ENCODE measurements at places on chromosomes 2 and 18.

DNA sequence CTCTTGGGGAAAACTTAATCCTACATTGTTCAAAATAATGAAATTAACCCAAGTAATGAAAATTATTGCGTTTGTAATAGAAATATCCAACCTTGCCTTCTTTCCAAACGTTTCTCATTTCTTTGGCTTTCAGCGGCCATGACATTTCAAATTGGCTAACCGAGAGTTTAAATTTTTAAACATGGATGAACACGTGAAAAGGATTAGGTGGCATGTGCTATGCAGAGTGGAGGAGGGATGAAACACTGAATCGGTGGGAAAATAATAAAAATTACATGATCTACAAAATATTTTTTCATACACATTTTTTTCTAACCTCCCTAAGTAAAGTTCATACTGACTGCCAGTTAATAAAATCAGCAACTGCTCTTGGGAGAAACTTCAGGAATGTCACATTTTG, 728.4 kb upstream of the PKDCC start:
- ATAC-seq = no peak

DNA sequence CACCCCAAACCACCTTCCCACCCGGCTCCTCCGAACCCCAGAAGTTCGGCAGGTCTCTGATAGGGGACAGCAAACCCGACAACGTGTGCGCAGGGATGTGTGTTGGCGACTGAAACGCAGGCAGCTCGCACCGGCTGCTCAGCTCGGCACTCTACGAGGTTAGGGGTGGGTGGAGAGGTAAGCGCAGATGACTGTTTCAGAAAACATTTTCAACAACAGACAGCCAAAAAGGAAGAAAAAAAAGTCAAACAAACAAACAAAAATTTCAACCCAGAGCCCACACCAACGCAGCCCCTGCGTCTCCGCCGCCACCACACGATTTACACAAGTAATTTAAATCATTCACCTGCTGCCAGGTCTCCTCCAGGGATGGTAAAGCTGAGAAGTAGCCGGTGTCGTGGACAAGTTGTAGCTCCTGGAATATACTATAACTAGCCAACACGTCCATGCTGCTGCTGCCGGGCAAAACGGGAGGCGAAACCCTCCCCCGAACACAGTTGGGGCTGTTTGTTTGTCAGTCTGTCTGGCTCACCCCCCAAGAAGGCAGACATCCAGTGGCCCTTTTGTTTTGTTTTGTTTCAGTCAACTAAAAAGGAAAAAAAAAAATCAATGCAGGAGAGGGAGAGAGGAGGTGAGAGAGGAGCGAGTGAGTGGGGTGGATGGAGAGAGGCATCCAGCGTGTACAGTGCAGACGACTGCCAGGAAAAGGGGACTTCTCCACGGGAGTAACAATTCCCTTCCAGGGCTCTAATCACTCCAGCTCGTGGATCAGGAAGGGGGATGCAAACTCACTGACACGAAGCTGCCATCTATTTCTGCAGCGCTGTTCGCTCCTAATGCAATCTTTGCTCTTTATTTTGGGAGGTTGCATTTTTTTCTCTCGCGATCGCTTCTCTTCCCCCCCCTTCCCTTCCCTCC, at the start of gene KLF7:
Gene KLF7 (minus strand): TSS at position 828 of the 918 bp plus-strand sequence. CDS start 380 bp downstream, at position 448.
- ATAC-seq = no peak

- ATAC-seq = peak; percentile 97
Observed at GRCh38 chr18:47748847-47749599, 181.4 kb downstream of the SMAD2 start.

DNA sequence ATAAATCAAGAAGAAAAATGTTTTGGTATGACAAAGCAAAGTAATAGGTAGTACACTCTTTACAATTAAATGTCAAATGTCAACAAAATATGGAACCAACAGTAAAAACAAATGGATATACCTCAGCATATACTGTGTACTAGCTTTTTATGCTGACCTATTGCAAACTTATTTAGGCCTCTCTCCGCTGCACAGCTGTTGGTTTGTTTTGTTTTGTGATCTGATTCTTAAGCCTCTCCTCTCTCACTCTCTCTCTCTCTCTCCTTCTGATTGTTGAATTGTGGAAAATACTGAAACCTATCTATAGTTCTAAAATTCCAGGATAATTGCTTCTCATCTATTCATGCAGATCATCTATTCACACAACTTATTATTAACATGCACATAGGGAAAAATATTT, 154.9 kb upstream of the ARHGAP28 start:
- ATAC-seq = no peak

- ATAC-seq = no peak
Observed at GRCh38 chr2:76506538-76506937, 795.8 kb upstream of the GCFC2 start.

GRCh38 chr2:68727683-68728375, 6.8 kb upstream of the ARHGAP25 start:
- ATAC-seq = no peak

DNA sequence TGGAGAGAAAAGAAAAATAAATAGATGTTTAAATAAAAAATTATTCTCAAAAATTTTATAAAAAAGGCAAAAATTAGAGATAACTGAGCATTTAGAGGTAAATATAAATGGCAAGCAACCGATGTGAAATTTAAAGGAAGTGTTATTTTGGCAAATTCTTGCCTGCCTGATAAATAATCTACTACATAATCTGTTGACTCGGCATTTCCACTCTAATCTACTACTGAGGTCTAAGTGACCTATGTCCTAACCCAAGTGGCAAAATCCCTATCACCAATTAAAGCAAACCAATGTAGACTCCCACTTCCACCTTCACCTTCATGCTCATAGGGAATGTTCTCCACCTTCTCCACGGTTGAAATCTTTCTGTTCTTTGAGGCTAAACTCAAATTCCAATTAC, 1124.1 kb upstream of the CDH2 start:
- no peak for ATAC-seq

GRCh38 chr18:25876330-25876948, 214.0 kb downstream of the SS18 start:
- ATAC-seq = no peak

GRCh38 chr2:216661639-216662375, 28.6 kb downstream of the IGFBP2 start:
- ATAC-seq = no peak

DNA sequence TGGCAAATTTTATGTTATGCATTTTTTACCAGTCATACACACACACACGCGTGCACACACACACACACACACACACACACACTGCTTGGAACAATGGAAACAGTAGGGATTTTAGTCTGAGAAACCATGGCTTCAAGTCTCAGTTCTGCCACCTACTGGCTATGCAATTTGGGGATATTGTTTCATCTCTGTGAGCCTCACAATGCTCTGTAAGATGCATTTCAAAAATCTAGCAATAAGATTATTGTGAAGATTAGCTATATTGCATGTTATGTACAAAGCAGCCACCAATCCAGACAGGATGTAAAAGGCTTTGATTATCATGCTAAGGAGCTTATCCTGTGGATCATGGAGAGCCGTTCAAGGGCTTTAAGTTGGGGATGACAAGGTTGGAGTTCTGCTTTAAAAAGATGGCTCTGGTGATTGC, 401.4 kb downstream of the NBAS start:
- ATAC-seq = peak; percentile 49

DNA sequence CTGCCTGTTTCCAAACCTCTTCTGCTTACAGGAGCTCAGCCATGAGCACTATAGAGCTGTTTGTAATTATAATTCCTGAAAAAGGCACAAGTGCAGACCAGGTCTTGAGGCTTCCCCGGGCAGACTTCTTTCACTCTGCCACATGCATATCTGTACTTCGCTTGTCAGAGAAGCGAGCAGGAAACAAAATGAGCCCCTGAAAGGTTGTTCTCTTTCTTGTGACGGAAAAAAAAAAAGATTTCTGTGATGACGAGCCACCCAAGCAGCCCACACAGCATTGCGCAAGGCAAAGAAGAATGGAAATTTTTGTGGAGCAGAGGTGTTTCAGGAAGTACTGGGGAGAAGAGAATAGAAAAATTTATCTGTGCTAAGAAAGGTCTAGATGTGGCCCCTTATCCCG, 54.0 kb upstream of the LINC00305 start:
- ATAC-seq = no peak

- peak; percentile 32 for ATAC-seq
Observed at GRCh38 chr2:127664065-127664894, 11.1 kb downstream of the LIMS2 start.

DNA sequence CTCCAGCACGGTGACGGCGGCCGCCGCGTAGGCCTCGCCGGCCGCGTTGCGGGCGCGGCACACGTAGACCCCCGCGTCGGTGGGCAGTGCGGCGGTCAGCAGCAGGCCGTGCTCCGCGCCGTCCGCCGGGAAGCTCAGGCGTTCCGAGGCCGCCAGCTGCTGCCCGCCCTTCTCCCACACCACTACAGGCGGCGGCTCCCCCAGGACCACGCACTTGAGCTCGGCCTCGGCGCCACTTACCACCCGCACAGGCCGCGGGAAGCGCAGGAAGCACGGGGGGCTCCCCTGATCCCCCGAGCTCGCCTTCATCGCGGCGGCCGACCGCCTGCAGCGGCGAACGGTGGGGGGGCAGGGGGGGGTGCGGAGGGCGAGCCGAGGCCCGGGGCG, 422 bp downstream of the OBSL1 start:
- no peak for ATAC-seq

- no peak for ATAC-seq
Observed at GRCh38 chr2:240998706-240998994, 232 bp downstream of the SNED1 start.

DNA sequence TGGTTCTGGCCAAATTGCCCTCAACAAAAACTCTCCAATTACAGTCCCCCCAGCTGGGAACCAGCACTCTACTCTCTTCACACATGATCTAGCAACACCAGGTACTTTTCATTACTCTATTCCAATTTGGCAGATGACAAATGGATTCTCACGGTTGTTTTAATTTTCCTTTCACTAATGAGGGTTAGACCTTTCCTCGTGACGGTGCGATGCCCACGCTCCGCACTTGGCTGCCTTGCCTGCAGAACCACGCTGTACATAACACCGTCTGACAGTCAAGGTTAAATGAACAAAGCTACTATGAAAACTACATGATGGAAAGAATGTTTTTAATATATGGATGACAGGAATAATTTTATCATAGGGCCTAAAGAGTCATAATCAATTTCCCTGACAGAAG, 141.5 kb downstream of the FBXO15 start:
- ATAC-seq = no peak

- peak; percentile 57 for ATAC-seq
Observed at GRCh38 chr2:161077367-161078210, 82.6 kb upstream of the TANK start.

DNA sequence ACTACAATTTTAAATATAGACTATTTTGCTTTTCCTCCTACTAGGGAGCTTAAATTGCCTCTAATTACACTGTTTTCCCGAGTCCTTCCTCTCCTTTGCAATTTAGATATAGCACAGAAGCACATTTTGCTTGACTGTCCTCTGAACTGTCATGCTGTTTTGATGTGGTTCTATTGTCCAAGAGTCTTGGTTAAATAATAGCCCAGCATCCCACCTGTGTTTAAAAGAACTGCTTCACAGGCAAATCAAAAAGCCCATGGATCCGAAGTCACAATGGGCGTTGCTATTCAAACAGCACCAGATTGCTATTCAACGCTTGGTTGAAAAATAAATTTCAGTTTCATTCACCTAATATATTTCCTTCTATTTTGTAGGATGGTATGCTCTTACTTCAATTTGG, 22.3 kb upstream of the ACTR3 start:
- no peak for ATAC-seq

DNA sequence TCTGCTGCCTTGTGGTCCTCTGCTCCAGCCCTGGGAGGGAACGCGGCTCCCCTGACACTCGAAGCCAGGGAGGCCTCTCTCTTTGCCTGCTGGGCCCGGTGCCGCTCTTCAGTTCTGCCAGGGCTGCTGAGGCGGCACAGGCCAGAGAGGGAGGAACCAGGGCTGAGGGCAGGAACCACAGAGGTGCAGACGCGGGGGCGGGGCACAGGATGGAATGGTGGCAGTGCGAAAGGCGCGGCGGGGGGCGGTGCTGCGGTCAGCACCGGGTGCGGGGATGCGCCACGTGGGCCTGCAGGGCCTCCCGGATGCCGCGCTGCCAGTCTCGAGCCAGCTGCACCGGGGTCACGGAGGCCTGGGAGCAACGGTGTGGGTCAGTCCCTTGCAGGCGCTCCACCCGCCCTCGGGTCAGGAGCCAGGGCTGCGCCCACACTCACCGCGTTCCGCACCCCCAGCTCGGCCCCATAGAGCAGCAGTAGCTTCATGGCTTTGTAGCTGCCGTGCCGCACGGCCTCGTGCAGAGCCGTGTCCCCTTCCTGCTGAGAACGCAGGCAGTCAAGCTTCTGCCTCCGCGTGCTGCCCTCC, 4.4 kb downstream of the ANKRD23 start:
- peak; percentile 77 for ATAC-seq

GRCh38 chr18:68985172-68985820, 187.4 kb downstream of the CCDC102B start:
- ATAC-seq = no peak

DNA sequence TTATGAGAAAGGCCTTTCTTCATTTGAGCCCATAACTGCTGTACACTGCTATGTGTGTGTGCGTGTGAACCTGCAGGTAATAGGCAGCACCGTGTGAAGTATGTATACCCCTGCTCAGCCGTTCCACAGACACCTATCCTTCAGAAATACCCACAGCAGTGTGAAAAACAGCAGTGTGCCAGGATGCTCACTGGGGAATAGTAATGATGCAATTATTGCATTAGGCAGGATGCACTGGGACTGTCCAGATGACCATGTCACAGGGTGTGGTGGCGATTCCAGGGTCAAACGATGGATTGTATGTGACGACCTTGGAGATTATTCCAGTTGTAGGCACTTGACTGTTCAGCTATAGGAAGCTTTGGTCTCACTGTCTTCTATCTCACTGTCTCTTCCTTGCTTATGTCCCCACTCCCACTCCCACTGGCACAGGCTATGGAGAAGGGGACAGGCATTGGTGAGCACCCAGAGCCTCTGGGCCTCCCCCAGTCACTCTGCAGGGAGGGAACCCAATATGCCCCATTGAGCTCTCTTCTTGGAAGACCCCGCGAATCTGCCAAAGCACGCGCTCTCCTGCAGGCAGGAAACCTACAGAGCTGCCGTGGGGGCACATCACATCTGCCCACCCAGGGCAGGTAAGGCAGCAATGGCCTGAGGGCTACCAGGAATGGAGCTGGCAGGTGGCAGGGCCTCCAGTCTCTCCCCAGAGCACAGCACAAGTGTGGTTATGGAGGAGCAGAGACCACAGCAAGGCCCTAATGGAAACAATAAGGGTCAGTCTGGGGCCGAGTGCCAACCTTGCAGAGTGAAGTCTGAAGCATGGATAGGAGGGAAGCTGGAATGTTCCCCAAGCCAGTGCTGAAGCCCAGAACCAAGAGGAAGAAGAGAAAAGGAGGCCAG, 518.9 kb upstream of the RAB6C start:
- ATAC-seq = peak; percentile 15

- peak; percentile 62 for ATAC-seq
Observed at GRCh38 chr2:162591403-162592083, 247.0 kb downstream of the KCNH7 start.

GRCh38 chr18:44901283-44901682, 220.6 kb downstream of the SETBP1 start:
- ATAC-seq = no peak

- ATAC-seq = no peak
Observed at GRCh38 chr2:151891566-151892194, 63.5 kb upstream of the ARL5A start.

- ATAC-seq = no peak
Observed at GRCh38 chr2:156864325-156864724, 393.2 kb upstream of the GALNT5 start.

- ATAC-seq = no peak
Observed at GRCh38 chr2:158047156-158047611, 54.5 kb upstream of the UPP2 start.

GRCh38 chr2:110983133-110983532, 137.6 kb upstream of the BCL2L11 start:
- ATAC-seq = no peak

- ATAC-seq = no peak
Observed at GRCh38 chr2:23791030-23791429, 135.9 kb downstream of the ATAD2B start.

Measured in esophagus mucosa (tissue), 1 donor.